ENCODE measurements at places on chromosomes 2 and 18. TPM values are rescaled to one million over a fixed set of nuclear protein-coding genes. Genes with fewer than 3 reads are reported as not detected.

DNA sequence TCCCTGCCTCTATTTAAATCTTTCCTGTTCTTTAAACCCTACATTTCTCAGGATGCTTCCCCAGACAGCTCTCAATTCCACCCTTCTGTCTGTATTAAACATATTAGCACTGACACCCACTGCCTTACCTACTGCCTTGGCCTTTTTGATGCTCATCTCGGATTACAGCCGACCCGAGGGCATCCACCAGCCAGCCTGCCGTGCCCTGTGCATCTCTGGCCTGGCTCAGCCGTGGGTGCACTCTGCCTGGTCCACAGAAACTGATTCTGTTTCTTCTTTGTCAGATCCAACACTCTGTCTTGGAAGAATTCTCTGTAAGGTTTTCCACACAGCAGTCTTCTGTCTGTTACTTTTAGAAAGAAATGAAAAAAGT is 27.2 kb downstream of the TANC1 start:
- no peak for DNase-seq
- H3K4me1 ChIP-seq: peaks cover 40% of the 10 kb centered on the region
- no peaks in the 10 kb centered on the region for H3K27me3 ChIP-seq
- H3K36me3 ChIP-seq: no peaks in the 10 kb centered on the region

DNA sequence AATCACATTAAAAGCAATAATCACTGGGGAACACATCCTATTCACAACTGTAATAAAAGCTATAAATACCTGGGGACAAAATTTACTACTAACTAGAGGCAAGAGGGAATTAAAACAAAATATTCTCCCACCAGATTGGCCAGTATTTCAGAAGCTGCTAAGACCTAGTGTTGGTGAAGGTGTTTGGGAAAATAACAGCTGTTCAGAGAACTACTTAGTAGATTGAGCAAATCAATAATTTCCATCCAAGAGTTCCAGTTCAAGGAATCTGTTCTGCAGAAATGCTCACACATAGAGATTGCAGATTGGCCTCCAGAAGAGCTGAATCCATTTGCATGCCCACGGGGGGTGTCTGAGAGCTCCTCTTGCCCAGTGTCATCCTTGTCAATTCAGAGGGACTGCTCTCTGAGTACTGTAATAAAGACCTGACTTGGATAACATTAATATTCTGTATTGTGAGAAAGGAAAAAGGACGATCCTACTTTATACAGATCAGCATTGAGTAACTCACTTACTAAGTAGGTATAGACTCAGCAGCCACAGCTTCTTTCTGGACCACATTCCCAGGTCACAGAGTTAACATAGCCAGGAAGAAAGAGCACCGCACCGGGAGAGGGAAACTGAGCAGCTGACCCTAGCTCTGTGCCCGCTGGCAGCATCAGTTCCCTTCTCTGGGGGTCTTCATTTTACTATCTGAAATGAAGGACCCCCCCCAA is 5.6 kb downstream of the TUBB6 start:
- no peak overlapping the region for H3K27ac ChIP-seq
- H3K4me1 ChIP-seq: peaks cover 12% of the 10 kb centered on the region
- DNase-seq: no peak
- H3K36me3 ChIP-seq: peaks cover 40% of the 10 kb centered on the region
- H3K27me3 ChIP-seq: no peaks in the 10 kb centered on the region

DNA sequence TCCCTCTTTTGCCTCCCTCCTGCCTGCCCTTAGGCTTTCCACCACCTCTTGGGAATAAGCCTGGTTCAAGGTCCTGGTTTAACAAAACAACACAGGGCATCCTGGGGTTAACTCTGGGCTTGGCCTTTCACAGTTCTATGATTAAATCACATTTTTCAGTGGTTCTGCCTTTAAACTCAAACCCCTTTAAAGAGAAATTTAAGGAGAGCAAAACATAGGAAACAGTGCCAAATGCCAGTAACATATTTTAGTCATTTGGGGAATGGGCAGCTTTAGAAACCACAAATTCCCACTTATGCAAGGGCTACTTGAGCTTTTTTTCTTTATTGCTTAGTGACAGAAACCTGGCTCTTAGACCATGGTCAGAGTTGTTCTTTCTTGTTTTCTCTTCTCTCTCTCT is 112.2 kb upstream of the FZD5 start:
- no peak overlapping the region for H3K27ac ChIP-seq
- H3K4me3 ChIP-seq: no peak overlapping the region
- H3K27me3 ChIP-seq: no peaks in the 10 kb centered on the region
- DNase-seq: no peak
- no peaks in the 10 kb centered on the region for H3K4me1 ChIP-seq

- no peak overlapping the region for H3K4me3 ChIP-seq
- H3K36me3 ChIP-seq: no peaks in the 10 kb centered on the region
- no peaks in the 10 kb centered on the region for H3K4me1 ChIP-seq
- no peaks in the 10 kb centered on the region for H3K27me3 ChIP-seq
These were observed 49.4 kb upstream of the SH3RF3 start for GRCh38 chr2:109079590-109079989.

DNA sequence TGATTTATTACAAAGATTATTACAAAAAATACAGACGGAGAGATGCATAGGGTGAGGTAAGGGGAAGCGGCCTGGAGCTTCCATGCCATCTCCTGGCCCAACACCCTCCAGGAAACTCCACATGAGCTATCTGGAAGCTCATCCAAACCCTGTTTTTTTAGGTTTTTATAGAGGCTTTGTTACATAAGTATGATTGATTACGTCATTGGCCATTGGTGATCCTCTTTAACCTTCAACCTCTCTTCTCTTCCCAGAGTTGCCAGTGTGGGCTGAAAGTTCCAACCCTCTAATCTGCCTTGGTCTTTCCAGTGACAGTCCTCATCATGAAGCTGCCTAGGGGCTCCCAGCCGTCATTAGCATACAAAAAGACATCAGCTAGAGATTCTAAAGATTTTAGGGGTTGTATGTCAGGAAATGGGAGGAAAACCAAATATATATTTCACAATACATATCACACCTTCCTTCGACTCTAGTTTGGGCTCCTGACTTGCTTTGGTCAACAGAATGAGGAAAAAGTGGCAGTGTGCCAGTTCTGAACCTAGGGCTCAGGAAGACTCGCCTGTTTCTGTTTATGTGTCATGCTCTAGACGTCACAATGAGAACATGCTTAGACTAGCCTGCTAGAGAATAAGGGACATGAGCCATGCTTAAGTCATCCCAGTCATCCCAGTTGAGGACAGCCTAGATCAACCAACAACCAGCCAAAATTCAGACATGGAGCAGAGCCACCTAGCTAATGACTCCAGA is 54.1 kb downstream of the ETAA1 start:
- no peaks in the 10 kb centered on the region for H3K36me3 ChIP-seq
- no peaks in the 10 kb centered on the region for H3K4me1 ChIP-seq
- no peaks in the 10 kb centered on the region for H3K27me3 ChIP-seq
- no peak overlapping the region for H3K4me3 ChIP-seq
- no peak for DNase-seq

OSR1 gene
- total RNA-seq: 4.4 TPM

- no peaks in the 10 kb centered on the region for H3K27me3 ChIP-seq
- H3K27ac ChIP-seq: no peak overlapping the region
- H3K4me3 ChIP-seq: no peak overlapping the region
These were observed 458.8 kb upstream of the NRXN1 start for GRCh38 chr2:51490576-51491234.

PHOSPHO2 gene
- total RNA-seq: 6.2 TPM

STAT4 gene
- 0.05 TPM for total RNA-seq

DNA sequence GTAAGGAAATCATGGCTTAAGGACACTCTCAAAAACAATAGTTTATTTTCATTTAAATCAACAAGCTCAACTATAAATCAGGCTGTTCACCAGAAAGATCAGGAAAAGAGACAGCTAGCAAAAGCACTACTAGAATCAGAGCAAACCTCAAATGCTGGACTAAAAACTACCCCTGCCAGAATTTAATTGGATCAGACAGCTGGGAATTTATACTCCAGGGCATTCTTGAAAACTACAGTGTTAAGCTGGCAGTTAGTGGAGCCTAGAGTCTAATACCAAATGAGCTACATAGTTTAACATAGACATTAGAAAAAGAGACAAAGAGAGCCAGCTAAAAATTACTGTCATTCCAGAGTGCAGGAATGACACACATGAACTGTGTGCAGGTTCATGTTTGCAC is 1016.4 kb upstream of the CRIM1 start:
- no peak overlapping the region for H3K27ac ChIP-seq
- H3K4me1 ChIP-seq: no peaks in the 10 kb centered on the region
- DNase-seq: no peak

C1QL2 gene
- not detected for total RNA-seq

DNA sequence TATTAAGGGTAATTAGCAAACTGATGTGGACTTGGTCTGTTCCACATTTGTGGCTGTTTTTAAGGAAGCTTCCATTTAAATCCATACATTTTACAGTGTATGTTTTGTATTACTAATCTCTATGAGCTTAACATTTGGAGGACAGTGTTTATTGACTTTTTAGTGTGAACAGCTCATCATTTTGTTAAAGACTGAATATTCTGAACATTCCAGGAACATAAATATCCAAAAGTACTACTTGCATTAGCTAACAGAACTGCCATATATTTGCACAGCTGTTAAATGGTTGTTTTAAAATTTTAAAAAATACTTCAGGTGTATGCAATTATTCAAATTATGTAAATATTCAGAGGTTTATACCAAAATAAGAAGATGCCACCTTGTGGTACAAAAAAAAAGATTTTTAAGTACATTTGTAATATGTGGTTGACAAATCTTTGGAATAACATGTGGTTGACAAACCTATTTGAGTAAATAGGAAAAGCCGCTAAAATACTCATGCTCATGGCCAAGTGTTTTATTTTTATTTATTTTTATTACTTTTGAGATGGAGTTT is 439.7 kb upstream of the FANCL start:
- H3K27ac ChIP-seq: no peak overlapping the region
- H3K36me3 ChIP-seq: no peaks in the 10 kb centered on the region
- H3K4me3 ChIP-seq: no peak overlapping the region
- no peaks in the 10 kb centered on the region for H3K4me1 ChIP-seq

GRCh38 chr18:55090564-55091188 is 131.4 kb upstream of the CCDC68 start:
- no peaks in the 10 kb centered on the region for H3K36me3 ChIP-seq
- no peak overlapping the region for H3K4me3 ChIP-seq
- no peaks in the 10 kb centered on the region for H3K4me1 ChIP-seq
- H3K27ac ChIP-seq: no peak overlapping the region
- no peaks in the 10 kb centered on the region for H3K27me3 ChIP-seq
- DNase-seq: no peak

DNA sequence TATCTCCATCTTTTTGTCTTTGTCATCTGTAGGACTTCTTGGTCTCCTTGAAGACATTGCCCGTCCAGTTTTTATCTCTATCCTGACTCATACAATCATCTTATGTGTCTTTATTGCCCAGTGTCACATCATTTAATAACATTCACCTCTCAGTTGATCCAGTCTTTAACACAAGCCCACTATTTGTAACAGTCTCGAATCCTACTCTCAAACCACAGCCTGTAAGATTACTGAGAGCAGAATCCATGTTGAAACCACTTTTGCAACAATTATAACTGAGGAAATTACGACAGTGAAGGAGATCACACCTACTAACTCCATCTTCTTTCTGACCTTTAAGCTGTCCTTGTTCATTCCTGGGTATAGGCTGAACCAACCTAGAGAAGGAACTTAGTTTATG is 1206.0 kb upstream of the ZEB2 start:
- H3K27me3 ChIP-seq: no peaks in the 10 kb centered on the region
- no peak for DNase-seq
- no peak overlapping the region for H3K4me3 ChIP-seq
- H3K36me3 ChIP-seq: no peaks in the 10 kb centered on the region
- H3K27ac ChIP-seq: no peak overlapping the region

HOXD13 gene
- total RNA-seq: not detected
